ENCODE measurements at places on chromosomes 7 and 10.

GRCh38 chr7:95781961-95782586 lies 9.7 kb downstream of the DYNC1I1 start:
- DNase-seq = no peak

GRCh38 chr7:69873512-69873911 lies 275.2 kb downstream of the AUTS2 start:
- no peak for DNase-seq

DNA sequence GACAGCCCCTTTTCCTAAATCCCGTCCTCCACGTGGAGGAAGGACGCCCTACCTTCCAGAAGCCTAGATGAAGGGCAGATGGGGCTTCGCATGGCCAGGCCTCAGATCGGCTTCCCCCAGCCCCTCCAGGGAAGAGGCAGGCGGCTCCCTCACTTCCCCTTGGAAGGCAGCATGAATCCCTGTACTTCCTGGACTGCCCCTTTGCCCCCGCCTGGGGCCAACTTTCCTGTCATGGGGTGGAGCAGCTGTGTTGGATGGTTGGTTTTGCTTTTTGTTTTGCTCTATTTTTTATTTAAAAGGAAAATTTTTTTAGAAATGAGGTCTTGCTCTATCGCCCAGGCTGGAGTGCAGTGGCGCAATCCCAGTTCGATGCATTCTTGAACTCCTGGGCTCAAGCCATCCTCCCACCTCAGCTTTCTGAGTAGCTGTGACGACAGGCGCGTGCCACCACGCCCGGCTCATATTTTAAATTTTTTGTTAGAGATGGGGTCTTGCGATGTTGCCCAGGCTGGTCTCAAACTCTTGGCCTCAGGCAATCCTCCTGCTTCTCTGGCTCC lies 27.2 kb downstream of the GTF2IRD1 start:
- no peak for DNase-seq

DNA sequence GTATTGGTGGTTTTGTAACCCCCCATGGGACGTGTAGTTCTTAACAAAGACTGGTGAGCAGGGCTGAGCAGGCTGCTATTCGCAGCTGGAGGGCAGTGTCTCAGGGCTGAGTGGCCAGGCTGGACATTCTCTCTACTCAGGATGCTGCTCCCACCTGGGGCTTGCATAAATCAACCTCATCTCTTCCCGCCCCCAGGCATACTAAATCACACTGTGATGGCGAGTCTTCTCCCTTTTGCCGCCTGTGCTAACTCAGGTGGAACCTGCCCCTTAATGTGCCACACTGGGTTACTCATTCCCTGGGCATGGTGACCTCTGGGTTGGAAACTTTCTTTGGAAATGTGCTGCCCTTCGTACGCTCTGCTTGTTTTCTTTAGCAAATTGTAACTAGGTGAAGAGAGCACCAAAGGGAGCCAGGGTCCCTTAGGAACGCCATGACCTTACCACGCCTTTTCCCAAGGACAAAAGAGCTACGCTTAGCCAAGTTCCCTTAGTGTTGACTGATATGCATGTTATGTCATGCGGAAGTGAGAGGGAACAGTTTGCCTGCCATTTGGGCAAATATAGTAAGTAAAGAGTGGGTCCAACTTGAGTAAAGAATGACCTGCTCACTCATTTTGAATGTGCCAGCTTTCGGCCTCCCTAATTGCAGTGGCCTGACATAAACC lies 40.4 kb upstream of the COBL start:
- no peak for DNase-seq

- no peak for DNase-seq
These were observed 135.4 kb upstream of the RSU1 start for GRCh38 chr10:16952610-16953009.

DNA sequence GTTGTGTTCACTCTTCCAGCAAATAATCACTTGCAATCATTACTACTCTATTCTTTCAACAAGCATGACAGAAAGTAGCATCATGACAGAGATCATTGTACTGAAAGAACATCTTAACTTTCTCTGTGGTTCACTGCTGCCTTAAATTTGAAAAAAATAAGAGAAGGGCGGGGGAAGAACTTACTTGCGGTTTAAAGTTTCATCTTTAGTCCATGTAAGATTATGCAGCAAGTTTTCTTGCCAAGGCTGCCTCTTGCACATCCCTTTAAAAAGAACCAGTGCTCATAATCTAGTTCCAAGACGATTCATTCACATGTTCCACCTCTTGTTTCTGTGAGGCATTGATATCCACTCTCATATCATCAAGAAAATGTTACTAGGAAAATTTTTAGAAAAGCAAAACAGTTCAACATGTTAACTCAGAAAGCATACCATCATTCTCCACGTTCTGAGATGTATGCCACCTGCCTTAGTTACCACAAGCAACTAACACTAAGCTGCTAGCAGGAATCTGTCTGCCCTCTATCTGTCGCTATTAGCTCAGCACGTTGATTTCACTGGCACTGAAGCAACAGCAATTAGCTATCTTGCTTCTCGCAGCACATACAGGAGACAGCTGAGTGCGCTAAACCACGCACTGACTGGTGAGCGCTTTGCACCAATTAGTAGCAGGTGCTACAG lies at the start of gene PCDH15:
PCDH15 (minus strand) TSS at position 491 of the 681 bp plus-strand sequence. CDS start 136,969 bp downstream, outside the sequence.
- DNase-seq = no peak

- no peak for DNase-seq
These were observed 78.3 kb downstream of the BICC1 start for GRCh38 chr10:58590924-58591323.

GRCh38 chr10:29469481-29470354 lies 165.1 kb downstream of the SVIL start:
- DNase-seq = no peak

- no peak for DNase-seq
These were observed 61.2 kb upstream of the YAE1 start for GRCh38 chr7:39504963-39505362.

GRCh38 chr10:62239994-62240393 lies 28.6 kb downstream of the RTKN2 start:
- DNase-seq = no peak

- no peak for DNase-seq
These were observed 15.9 kb downstream of the RNF133 start for GRCh38 chr7:122682815-122683550.

GRCh38 chr7:87474533-87475358 lies 734 bp downstream of the ABCB4 start:
- no peak for DNase-seq

- no peak for DNase-seq
These were observed 129.1 kb upstream of the CHST15 start for GRCh38 chr10:124222318-124222987.

All from activated CD8-positive, alpha-beta memory T cell treated with anti-CD3 and anti-CD28 coated beads for 48 hours (primary cell).